Fibroblast of lung (primary cell): ENCODE measurements at places on chromosomes 11 and 22. TPM values are rescaled to one million over a fixed set of nuclear protein-coding genes. Genes with fewer than 3 reads are reported as not detected.
A peak's percentile ranks its signal among the peaks of the same experiment; 100 is the strongest.

DNA sequence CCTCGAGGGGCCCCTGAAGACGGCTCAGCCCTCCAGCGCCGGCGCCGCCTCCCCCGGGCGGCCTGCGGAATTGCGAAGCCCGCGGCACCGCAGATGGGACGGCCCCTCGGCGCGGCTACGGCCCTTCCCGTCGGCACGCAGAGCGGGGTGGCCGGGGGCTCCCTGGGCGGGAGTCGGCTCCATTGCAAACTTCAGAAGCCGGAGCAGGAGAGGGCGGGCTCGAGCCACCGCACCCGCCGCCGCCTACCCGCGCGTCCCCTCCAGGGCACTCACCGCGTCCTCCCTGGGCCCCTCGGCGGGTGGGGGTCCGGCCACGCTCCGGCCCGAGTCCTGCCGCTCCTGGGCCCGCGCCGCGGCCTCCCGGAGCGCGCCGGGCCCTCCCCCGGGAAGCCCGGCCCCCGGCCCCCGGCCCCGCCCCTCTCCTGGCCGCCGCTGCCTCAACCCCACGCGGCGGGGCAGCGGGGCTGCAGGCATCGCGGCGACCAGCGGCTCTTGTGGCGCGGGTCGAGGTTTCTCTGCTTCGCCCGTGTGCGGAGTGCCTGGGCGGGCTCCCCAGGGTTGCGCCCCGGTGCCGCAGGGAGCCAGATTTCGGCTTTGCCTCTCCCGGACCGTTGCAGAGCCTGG lies at the start of gene PACSIN3:
PACSIN3 (minus strand) TSS at position 359 of the 624 bp plus-strand sequence. CDS start 3,707 bp downstream, outside the sequence.
- DNase-seq: peak; percentile 42
- peaks cover 2% of the 10 kb centered on the region for H3K27me3 ChIP-seq

DNA sequence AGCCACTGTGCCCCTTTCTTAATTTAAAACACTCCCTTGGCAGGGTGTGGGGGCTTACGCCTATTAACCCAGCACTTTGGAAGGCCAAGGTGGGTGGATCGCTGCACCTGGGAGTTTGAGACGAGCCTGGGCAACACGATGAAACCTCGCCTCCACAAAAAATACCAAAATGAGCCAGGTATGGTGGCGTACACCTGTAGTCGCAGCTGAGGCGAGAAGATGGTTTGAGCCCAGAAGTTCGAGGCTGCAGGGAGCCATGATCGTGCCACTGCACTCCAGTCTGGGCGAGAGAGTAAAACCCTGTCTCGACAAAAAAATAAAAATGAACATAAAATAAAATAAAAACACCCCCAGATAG lies 45.0 kb downstream of the LINC01488 start:
- H3K36me3 ChIP-seq: no peaks in the 10 kb centered on the region
- no peak overlapping the region for H3K27ac ChIP-seq
- H3K27me3 ChIP-seq: no peaks in the 10 kb centered on the region
- no peak for DNase-seq
- H3K4me1 ChIP-seq: peaks cover 10% of the 10 kb centered on the region

DNA sequence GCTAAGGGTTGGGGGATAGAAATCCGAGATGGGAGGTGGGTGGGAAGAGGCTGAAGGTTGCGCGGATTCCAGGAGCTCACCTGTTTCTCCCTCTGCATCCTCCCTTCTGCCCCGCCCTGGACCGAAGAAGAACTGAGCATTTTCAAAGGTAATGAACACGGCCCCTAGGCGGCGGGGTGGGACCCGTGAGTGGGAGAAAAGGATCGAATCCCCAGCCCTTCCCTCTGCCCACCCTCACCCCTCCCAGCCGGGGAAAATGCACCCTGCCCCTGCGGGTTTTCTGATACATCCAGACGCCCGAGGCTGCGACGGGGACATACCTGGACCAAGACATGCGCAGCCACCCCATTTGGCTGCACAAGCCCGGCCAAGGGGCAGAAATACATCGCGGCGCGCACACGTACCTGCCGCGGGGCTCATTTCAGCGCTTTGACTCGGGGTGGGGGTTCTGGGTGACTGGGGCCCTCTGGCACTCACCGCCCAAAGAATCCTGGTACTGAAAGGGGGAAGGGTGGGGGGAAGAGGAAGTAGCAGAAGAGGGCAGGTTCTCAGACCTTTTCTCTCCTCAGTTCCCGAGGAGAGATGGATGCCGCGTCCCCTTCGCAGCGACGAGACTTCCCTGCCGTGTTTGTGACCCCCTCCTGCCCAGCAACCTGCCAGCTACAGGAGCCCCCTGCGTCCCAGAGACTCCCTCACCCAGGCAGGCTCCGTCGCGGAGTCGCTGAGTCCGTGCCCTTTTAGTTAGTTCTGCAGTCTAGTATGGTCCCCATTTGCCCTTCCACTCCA lies 6.0 kb downstream of the VSIG2 start:
- no peak for DNase-seq
- peaks cover 9% of the 10 kb centered on the region for H3K4me1 ChIP-seq
- peak overlapping the region; percentile 73 for H3K4me3 ChIP-seq

DNA sequence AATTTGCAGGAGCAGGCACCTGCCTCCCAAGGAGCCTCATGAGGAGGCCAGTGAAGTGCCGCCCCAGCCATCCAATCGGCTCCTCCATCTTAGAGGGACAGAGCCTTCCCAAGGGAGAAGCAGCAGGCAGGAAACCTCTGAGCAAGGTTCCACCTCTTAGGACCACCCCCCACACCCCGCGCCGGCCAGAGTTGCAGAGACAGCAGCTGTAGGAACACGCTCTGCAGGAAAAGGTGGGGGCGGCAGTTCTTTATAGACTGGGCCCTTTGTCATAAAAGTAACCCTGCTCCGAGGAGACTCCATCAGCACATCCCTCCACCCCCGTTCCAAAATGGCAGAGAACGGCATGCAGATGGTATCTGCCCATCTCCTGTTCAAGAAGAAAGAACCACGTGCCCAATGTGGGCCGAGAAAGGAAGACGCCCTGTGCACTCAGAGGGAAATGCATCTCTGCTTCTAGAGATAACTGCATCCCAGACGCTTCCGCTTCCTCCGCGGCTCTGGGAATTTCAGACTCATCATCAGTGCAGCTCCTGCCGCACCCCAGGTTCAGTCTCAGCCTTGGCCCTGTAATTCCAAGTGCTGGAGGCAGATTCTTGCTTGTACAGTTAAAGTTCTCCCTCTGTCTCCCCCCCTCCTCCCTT lies 98.5 kb downstream of the SPATA19 start:
- no peak overlapping the region for H3K4me3 ChIP-seq
- no peaks in the 10 kb centered on the region for H3K4me1 ChIP-seq
- no peaks in the 10 kb centered on the region for H3K36me3 ChIP-seq
- H3K27me3 ChIP-seq: no peaks in the 10 kb centered on the region
- DNase-seq: no peak

DNA sequence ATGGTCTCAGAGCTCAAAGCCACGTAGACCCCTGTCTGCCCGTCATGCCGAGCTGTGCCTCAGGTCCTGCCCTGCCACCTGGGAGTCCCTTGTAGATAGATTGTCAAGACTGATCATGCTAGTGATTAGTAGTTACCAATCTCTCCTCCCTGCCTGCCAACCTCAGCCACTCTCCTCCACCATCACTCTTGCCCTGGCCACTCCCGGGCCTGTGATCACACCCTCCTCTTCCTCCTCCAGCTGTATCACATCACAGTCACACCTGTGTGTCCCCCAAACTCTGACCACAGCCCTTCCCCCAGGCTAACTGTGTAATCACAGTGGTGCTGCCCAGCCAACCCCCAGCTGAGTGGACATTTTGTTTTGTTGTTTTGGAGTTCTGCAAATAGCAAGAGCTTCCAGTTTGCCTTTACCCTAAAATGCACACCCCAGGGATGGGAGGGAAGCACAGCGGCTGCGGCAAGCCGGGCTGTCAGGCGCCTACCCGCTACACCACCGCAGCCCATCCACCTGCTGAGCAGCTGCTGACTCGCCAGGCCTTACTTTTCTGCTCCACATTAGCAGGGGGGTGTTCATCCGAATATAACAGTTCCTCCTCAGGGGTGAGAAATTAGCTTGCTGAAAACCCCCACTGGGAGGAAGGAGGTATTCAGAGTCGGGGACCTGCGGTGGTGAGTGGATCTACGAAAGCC lies 45.8 kb downstream of the LRFN4 start:
- H3K4me1 ChIP-seq: peaks cover 5% of the 10 kb centered on the region
- H3K27me3 ChIP-seq: no peaks in the 10 kb centered on the region
- no peak for DNase-seq
- H3K36me3 ChIP-seq: no peaks in the 10 kb centered on the region
- no peak overlapping the region for H3K27ac ChIP-seq

GRCh38 chr11:21053466-21053865 lies 384.1 kb downstream of the NELL1 start:
- no peaks in the 10 kb centered on the region for H3K4me1 ChIP-seq
- H3K27me3 ChIP-seq: no peaks in the 10 kb centered on the region
- no peak overlapping the region for H3K4me3 ChIP-seq
- H3K27ac ChIP-seq: no peak overlapping the region
- DNase-seq: no peak

- H3K4me3 ChIP-seq: peak overlapping the region; percentile 81
- peaks cover 30% of the 10 kb centered on the region for H3K36me3 ChIP-seq
- DNase-seq: no peak
- H3K4me1 ChIP-seq: peaks cover 5% of the 10 kb centered on the region
- no peaks in the 10 kb centered on the region for H3K27me3 ChIP-seq
- H3K27ac ChIP-seq: peak overlapping the region; percentile 97
Observed at GRCh38 chr22:46072110-46072881, 78.0 kb upstream of the PPARA start.

DNA sequence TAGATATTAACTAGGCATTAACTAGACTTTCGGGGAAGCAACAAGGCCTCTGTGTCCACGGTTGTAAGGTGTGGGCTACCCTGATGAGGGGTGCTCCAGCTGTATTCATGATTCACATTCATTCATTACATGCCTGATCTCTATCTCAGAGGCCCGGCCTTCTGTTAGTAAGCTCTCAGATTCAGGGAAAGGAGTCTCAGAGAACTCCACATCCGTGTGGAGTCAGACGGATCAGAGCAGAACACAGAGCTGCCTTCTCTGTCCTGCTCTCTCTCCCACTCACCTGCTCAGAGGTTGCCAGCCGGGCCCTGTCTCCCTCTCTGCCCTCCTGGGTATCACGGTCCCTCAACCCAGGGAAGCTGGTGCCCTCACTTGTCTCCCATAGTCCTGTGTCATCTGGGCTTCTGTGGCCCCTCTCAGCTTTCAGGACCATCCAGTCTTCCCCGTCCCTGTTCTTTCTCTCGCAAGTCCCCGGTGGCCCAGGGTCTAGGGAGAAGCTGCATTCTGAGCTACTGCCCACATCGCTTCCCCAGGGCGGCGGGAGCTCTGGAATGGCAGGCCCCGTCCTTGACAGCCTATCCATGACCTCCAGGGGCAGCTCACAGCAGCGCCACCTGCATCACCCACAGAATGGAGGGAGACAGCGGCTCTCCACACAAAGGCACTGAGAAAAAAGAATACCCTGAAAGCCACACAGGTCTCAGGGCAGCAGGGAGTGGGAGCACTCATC lies 4.3 kb downstream of the TP53AIP1 start:
- H3K4me3 ChIP-seq: no peak overlapping the region
- H3K27ac ChIP-seq: no peak overlapping the region
- no peaks in the 10 kb centered on the region for H3K4me1 ChIP-seq
- DNase-seq: no peak
- H3K27me3 ChIP-seq: peaks cover 8% of the 10 kb centered on the region

GRCh38 chr22:24526191-24526590 lies 28.7 kb downstream of the GUCD1 start:
- H3K27me3 ChIP-seq: no peaks in the 10 kb centered on the region
- H3K27ac ChIP-seq: no peak overlapping the region
- H3K36me3 ChIP-seq: no peaks in the 10 kb centered on the region
- peaks cover 4% of the 10 kb centered on the region for H3K4me1 ChIP-seq
- DNase-seq: no peak

- no peak for DNase-seq
- no peak overlapping the region for H3K27ac ChIP-seq
- H3K27me3 ChIP-seq: peaks cover 7% of the 10 kb centered on the region
- H3K4me3 ChIP-seq: no peak overlapping the region
- H3K36me3 ChIP-seq: no peaks in the 10 kb centered on the region
- H3K4me1 ChIP-seq: no peaks in the 10 kb centered on the region
Observed at GRCh38 chr22:27709919-27710675, 91.5 kb downstream of the MN1 start.

GRCh38 chr22:19723983-19724827 lies 866 bp downstream of the GP1BB start:
- no peak for DNase-seq
- no peak overlapping the region for H3K4me3 ChIP-seq
- H3K4me1 ChIP-seq: no peaks in the 10 kb centered on the region
- no peaks in the 10 kb centered on the region for H3K27me3 ChIP-seq

DNA sequence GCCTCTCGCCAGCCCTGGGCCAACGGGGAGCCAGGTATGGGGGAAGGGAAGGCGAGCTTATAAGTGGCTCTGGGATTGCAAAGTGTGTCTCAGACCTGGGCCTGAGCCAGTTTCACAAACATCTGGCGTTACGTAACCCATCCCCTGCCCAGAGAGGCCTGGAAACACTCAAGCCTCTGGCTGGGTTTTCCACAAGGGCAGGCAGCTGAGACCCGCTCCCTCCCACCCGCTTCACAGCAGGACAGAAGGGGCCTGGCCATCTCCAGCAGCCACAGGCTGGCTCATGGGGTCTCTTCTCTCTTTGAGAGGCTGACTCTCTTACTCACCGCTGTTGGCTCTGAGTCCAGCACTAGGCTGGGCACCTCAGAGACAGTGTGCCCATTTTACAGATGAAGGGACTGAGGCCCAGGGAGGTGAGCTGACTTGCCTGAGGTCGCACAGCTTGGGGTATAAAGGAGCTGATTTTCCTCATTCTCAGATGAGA lies 44.5 kb downstream of the TRIOBP start:
- no peak overlapping the region for H3K4me3 ChIP-seq
- peak; percentile 99 for DNase-seq
- no peaks in the 10 kb centered on the region for H3K27me3 ChIP-seq
- peaks cover 35% of the 10 kb centered on the region for H3K4me1 ChIP-seq
- H3K27ac ChIP-seq: peak overlapping the region; percentile 49

DNA sequence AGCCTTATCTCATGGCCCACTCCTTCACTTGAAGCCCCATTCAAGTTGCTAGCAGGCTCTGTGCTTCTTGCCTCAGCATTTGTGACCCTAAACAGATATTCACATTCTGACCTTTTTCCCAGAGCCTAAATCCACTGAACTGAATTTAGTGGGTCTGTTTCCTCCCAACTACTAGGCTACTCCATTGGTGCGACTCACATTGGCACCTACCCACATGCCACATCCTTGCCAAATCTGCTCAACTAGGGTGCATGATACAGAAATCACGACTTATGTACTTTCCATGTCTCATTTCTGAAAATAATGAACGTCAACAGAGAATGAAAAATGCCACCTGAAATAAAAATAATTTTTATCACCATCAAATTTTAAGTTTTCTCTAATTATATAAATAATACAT lies 8.4 kb upstream of the MMP12 start:
- peaks cover 2% of the 10 kb centered on the region for H3K4me1 ChIP-seq
- H3K36me3 ChIP-seq: no peaks in the 10 kb centered on the region
- no peaks in the 10 kb centered on the region for H3K27me3 ChIP-seq

DNA sequence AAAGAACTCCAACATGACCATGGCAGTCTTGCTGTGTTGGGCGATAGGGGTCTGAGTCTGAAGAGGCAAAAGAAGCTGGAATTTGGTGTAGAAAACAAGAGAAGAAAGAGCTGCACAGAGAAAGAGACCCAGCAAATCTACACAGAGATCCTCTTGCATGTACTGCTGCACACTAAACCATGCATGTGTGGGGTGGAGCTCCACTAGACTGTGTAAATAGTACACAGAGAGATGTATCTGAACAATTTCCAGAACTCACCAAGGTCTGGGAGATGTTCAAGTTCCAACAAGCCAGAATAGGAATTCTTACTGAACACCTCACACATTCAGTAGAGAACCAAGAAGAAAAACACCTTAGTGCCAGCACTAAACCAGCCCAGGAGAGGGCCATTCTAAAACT lies 42.3 kb downstream of the CSF2RB start:
- no peak overlapping the region for H3K4me3 ChIP-seq
- no peaks in the 10 kb centered on the region for H3K4me1 ChIP-seq
- H3K27me3 ChIP-seq: no peaks in the 10 kb centered on the region
- no peak overlapping the region for H3K27ac ChIP-seq
- no peaks in the 10 kb centered on the region for H3K36me3 ChIP-seq

Gene APIP
- 23.1 and 32.7 TPM in 2 replicates for total RNA-seq

Gene HBD
- 5.9 TPM in 1 of 2 replicates, not detected in the other for total RNA-seq

Gene RASGRP2
- total RNA-seq: 0.26 and 1.2 TPM in 2 replicates

Gene OR52E8
- not detected in 2 replicates for total RNA-seq
